ENCODE measurements at places on chromosomes 11 and 22. TPM values are rescaled to one million over a fixed set of nuclear protein-coding genes. Genes with fewer than 3 reads are reported as not detected.

The TEX12 gene
- not detected for total RNA-seq

The BATF2 gene
- 0.72 TPM for total RNA-seq

The CDON gene
- total RNA-seq = 42.6 TPM

The CLDN5 gene
- 367 TPM for total RNA-seq

The INTS4 gene
- total RNA-seq = 43.2 TPM

The AMPD3 gene
- total RNA-seq = 7.4 TPM

The CADM1 gene
- 5.8 TPM for total RNA-seq

The PRRG4 gene
- 1.4 TPM for total RNA-seq

The GGT5 gene
- 47.7 TPM for total RNA-seq

The CATSPER1 gene
- not detected for total RNA-seq

The TRIM66 gene
- total RNA-seq = 11.3 TPM

The RTN4RL2 gene
- 0.74 TPM for total RNA-seq

The ANAPC15 gene
- total RNA-seq = 13.2 TPM

The IGLL1 gene
- not detected for total RNA-seq

The CCDC117 gene
- total RNA-seq = 19.1 TPM

The TMEM151A gene
- 1.6 TPM for total RNA-seq

The PTPN5 gene
- 4.7 TPM for total RNA-seq

The GAL3ST3 gene
- total RNA-seq = not detected

The TEX54 gene
- total RNA-seq = not detected

The CBLIF gene
- total RNA-seq = not detected

The CCDC81 gene
- total RNA-seq = 1.4 TPM

The ADAMTS8 gene
- 0.13 TPM for total RNA-seq

The OR2AG2 gene
- total RNA-seq = not detected

The SYT13 gene
- not detected for total RNA-seq

The NFAM1 gene
- total RNA-seq = 4.9 TPM

The TMPRSS13 gene
- total RNA-seq = 0.50 TPM

The MPPED2 gene
- total RNA-seq = 6.3 TPM

The PGM2L1 gene
- 2.7 TPM for total RNA-seq

The LRRC56 gene
- total RNA-seq = 0.32 TPM

The MMP13 gene
- total RNA-seq = not detected

The OR2AG1 gene
- total RNA-seq = not detected

The BAIAP2L2 gene
- 2.6 TPM for total RNA-seq

The RIMBP3C gene
- total RNA-seq = not detected

The MS4A8 gene
- not detected for total RNA-seq

The TNNI2 gene
- not detected for total RNA-seq

The WNT7B gene
- total RNA-seq = not detected

The FAM111B gene
- total RNA-seq = 0.19 TPM

The APOL1 gene
- total RNA-seq = 89.3 TPM

The PDE2A gene
- 97.4 TPM for total RNA-seq

The MIF gene
- total RNA-seq = 228 TPM

All from omental fat pad (tissue), 4 donors.